NCI-H187 treated with DMSO at 0.1 percent for 48 hours (cell line): ENCODE measurements at places on chromosomes 1 and 21.

DNA sequence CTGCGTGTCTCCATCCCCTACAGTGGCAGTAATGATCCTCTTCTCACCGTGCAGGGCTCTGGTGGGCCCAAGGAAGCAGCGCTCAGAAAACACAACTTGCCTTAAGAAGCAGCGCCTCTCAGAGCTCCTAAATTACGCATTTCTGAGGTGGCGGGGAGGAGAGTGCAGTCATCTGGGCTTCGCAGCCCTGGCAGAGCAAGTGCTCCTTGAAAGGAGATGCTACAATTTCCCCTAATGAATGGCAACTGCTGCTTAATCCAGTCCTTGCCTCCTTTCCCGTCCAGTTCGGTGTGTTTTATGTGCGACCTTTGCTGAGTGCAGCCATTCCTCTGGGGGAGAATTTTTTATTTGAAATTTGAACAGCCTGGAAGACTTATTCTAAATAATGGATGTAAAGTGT, 287.3 kb downstream of the PTPRU start:
- no peak for DNase-seq

- DNase-seq = no peak
Observed at GRCh38 chr1:236122176-236122575, 20.2 kb upstream of the GPR137B start.

DNA sequence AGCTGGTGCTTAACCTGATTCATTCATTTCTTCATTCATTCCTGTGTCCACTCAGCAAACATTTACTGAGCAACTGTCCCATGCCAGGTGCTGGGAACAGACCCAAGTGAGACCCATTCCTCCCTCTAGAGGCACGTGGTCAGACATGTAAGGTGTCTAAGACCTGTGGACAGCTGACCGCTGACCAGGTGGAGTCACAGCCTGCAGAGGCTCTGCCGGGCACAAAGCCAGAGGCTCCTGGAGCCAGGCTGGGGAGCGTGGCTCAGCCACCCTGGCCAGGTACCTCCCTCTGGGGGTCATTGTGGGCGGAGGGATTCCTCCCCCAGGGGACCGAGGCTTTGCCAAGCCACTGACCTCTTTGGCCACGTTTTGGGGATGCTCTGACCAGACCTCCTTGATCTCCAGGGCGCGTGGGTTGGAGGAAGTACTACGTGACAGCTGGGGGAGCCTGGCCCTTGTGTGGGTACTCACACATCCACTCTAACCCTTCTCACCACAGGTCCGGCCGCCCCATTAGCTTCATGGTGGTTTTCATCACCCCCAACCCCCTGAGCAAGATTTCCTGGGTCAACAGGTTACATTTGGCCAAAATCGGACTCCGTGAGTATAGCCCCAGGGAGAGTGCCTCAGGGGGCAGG, 100.3 kb downstream of the ARHGEF10L start:
- no peak for DNase-seq

DNA sequence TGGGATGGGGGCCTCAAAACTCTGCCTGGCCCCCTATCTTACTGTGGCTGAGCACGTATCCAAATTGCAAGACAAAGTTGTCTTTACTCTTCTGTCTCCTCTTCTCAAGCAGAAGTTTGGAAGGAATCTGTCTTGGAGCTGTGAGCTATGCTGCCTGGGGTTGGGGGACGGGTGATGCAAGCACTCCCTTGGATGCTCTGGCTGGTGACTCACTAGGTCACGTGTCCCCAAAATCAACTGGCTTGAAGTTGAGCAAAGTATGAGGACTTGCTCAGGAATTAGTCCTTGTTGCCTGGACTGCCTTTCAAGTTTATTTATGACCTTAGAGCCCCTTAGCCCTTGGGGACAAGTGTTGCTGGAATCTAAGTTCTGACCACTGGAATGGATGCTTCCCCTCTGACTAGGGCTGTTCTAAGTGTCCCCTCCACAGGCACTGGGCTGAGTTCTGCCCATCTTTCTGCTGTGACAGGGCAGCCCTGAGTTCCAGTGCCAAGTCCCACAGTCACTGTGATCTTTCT, 269.5 kb downstream of the HHAT start:
- DNase-seq = no peak

- DNase-seq = no peak
Observed at GRCh38 chr1:221336126-221336525, 405.8 kb downstream of the DUSP10 start.

DNA sequence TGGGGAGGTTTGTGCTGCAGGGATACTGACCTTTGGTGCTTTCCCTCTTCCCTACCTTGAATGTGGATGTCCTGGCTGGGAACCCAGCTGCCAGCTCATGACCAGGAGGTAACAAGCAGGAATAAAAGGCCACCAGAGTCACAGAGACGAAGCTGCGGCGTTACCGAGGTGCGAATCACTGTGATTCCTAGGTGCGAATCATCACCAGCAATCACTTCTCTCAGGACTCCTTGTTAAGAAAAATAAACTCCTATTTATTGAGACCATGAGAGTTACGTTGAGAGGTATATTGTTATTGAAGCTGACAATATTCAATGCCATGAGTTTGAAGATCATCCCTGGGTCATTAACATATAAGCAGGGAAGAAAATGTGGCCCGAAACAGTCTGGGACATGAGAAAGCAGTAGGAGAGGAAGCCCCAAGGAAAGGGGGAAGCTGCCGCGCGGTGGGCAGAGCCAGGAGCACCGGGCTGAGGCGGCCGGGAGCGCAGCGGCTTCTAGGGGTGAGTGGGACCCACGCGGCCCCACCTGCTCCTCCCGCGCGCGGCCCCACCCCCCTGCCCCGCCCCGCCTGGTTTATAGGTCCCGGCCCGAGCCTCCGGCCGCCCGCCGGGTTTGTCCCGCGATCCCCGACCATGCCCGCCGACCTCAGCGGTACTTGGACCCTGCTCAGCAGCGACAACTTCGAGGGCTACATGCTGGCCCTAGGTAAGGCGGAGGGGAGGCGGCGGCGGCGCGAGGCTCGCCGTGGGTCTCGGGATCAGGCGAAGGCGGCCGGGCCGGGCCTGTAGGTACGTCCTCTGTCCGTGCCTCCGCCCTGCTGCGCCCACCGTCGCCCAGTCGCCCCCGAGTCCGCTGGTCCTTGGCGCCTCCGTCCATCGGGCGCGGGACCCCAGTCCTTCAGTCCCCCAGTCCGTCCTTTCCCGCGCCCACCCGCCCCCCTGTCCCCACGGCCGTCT, at the start of gene RBP7:
Gene RBP7, plus strand, starts transcription at position 605 of the 959 bp plus-strand sequence. Its CDS starts 31 bp downstream, at position 636.
- no peak for DNase-seq

DNA sequence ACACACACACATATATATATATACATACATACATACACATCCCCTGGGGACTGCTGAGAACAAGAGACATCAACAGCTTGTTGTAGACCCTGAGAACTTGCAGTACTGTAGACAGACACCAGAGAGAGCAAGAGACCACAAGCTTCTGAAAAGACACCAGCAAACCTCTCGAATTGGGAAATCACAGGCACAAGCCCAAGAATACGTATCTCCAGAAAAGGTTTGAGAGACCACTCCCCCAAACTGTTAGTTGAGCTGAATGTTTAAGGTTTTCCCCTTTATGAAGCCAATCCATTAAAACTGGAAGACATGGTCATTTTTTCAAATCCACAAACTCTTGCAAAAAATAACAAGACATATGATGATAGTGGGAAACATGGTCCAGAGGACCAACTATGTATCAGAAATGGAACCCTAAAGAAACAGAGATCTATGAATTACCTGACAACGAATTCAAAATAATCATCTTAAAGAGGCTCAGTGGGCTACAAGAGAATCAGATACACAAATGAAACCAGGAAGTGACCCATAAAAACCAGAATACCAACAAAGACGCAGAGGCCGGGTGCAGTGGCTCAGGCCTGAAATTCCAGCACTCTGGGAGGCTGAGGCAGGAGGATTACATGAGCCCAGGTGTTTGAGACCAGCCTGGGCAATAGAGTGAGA, 45.1 kb downstream of the SLC2A1 start:
- DNase-seq = peak; percentile 16

- DNase-seq = no peak
Observed at GRCh38 chr21:41751611-41752011, 15.2 kb downstream of the RIPK4 start.

GRCh38 chr1:216499581-216500272, 76.5 kb upstream of the USH2A start:
- DNase-seq = no peak

DNA sequence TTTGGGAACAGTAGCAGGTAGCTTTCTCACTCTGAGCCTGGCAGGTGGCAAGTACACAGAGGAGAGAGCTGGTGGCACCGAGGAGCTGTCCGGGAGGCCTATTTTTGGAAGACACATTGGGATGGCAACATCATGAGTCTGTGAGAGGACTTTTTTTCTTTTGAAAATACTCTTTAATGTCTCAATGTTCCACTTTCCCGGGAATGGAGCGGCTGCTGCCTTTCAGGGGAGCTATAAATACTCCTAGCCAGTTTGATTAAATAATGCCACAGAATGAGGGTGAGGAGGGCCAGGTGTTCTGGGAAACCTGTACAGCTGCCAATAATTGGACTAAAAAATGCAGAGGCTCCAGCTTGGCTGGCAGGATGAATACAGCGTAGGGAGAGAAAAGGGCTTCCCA, 93.3 kb upstream of the COG2 start:
- no peak for DNase-seq

GRCh38 chr1:188004849-188005248, 1176.1 kb downstream of the PLA2G4A start:
- no peak for DNase-seq

GRCh38 chr1:94022471-94023189, 98.3 kb downstream of the ABCA4 start:
- DNase-seq = no peak

GRCh38 chr1:160009081-160009480, 22.7 kb downstream of the PIGM start:
- no peak for DNase-seq

DNA sequence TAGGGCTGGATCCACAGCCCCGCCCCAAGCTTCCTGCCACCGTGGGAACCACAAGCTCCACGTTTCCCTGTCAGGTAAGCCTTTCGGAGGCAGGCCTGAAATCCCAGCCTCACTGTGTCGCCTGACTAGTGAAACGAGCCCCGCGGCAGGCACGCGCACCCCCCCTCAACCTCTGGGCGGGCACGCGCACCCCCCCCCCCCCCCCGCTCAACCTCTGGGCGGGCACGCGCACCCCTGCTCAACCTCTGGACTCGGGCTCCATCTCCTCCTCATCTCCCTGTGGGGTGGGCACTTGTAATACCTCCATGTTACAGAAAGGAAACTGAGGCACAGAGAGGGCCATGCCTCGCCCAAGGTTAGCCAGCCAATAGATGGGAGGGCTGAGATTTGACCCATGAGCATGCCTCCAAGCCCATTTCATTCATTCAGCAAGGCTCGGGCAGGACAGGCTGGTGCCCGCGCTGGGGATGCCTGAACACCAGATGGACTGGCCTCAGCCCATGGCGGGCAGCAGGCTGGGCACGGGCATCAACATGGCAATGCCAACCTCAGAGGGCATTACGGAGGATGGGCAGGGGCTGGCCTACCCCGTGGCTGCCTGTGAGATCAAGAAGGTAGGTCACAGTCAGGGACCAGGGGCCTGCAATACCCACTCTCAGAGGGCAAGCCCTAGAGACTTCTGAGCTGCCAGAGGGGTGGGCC, 4.7 kb downstream of the CFAP410 start:
- DNase-seq = no peak

GRCh38 chr1:35561297-35561971, 3.8 kb downstream of the NCDN start:
- no peak for DNase-seq

DNA sequence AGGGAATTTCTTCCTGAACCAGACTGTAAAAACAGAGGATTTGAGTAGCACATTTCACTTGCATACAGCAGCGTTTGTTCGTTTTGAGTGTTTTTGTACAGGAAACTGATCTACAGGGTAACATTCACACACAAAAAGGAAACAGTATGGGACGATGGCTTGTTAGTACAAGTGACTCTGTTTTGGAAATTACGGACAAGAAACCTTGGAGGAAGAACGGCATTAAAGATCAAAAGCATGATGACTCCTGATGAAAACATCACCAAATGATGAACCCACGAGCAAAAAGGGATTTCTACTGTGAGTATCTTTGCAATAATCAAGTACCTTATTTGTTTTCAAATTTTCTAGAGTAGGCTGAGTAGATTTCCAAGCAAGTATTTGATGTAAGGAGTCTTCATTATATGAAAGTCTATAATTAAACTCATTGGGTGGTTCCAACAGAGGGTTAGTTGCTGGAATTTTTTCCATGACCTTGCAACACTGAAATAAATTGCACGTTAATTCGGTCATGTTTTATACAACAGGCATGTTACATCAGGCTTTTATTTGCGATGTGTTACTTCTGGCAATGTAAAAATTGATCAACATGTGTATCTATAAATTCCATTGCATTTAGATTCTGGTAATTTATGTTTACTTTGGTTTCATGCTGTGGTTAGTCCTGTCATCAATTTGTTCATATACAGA, 76.7 kb upstream of the KCNK2 start:
- DNase-seq = no peak

GRCh38 chr1:187991944-187992343, 1163.2 kb downstream of the PLA2G4A start:
- no peak for DNase-seq

GRCh38 chr1:35269201-35269988, 886 bp downstream of the ZMYM4 start:
- DNase-seq = no peak

DNA sequence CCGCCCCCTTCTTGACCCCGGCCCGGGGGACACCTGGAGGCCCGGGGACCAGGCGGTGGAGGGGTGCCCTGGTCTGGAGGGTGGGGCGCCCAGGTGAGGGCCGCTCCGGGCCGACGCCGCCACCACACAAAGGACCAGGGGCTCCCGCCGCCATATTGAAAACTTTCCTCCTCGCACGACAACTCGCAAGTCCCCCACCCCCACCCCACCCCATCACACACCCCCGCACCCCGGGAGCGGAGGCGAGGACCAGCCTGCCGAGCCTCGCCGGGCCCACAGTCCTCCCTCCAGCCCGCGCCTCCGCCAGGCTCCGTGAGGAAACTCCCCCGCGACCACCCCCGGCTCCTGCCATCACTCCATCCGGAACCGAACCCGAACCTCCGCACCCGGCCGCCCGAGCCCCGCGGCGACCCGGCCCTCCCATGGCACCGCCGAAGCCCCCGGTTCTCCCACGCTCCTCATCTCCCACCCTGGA, 733 bp downstream of the KDM5B start:
- DNase-seq = no peak

GRCh38 chr1:116133696-116134475, 22.7 kb downstream of the MAB21L3 start:
- DNase-seq = no peak

GRCh38 chr1:94327001-94327690, 89.8 kb upstream of the ARHGAP29 start:
- no peak for DNase-seq

- DNase-seq = no peak
Observed at GRCh38 chr1:43729816-43730463, 22.6 kb downstream of the ST3GAL3 start.

GRCh38 chr1:145892486-145893087, 6.9 kb upstream of the ANKRD35 start:
- DNase-seq = no peak
